ENCODE measurements at places on chromosomes 5 and 9. TPM values are rescaled to one million over a fixed set of nuclear protein-coding genes. Genes with fewer than 3 reads are reported as not detected.

- DNase-seq: no peak
These were observed 34.8 kb downstream of the VAV2 start for GRCh38 chr9:133957328-133957727.

DNA sequence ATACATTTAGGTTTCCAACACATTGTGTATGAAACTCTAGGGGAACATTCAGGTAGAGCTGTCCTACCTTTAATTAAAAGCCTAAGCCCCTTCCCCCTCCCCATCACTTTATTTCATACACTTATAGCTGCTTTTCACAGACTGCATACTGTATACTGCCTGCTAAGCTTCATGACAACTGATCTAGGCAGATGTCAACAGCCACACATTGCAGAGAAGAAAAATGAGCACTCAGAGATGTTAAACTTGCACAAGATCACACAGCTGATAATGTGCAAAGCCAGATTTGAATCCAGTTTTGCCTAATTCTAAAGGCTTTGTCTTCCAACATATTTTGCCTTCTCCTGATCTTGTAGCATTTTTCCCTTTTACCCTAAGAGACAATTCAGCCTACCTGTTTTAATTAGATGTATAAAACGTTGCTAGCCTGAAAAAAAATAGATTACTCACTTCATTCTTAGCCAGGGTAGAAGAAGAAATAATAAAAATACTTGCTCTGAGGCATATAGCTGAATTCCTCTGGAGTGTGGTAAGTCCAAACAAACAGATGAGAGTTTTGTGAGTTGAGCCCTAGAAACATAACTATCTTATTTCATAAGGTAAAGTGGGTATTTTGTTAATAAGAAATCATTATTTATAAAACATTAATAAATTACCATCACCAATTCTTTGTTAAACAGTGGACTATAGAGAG is 56.9 kb upstream of the CAST start:
- DNase-seq: no peak

DNA sequence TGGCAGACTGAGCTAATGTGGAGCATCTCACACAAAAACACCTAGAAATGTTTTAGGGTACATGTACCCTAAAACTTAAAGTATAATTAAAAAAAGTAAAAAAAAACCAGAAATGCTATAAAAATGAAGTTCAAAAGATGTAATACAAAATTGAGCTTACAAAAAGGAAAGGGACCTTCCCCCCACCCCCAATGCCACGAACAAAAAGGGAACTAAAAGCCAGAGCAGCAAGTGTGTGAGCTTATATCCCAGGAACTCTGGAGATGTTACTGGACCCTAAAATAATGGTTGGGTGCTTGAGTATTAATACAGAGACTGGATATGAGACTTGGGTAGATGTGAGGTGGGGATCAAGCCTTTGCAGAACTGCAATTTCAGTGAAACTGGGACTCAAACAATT is 11.0 kb downstream of the SPATA9 start:
- DNase-seq: no peak

DNA sequence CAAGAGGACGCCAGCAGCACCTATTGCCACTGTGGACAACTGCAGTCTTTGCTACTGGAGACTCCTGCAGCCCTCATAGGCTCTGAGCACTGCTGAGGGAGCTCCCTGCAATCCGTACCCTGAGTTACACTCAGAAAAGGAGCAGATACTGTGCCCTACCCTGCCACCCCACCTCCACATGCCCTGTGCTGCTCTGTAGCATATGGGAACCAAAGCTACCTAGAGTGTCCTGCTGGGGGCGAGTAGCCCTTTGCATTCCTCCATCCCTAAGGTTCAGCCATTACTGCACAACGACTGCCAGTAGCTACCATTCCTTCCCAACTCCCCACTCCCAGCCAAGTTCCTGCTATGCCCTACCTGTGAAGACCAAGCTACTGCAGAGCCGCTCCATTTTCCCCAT is 90.2 kb upstream of the SNCAIP start:
- no peak for DNase-seq

DNA sequence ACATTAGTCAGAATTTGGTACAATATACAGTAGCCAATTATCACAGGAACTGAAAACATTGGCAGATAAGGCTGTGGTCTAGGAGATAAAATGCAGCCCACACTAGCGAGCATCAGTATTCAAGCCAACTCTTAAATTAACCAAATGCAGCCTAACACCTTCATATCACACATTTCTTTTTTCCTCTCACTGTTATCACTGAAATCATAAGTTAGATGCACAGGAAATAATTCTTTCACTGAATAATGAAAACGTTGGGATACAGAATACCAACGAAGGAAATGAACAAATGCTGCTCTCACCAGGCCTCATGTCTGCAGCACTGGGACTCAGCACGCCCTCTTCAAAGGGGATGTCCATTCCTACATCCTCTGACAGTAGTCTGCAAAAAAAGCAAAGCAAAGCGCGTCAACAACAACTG is 109.1 kb upstream of the PCA3 start:
- no peak for DNase-seq

MEIKIN gene
- total RNA-seq: not detected

- DNase-seq: no peak
These were observed 25.7 kb downstream of the TRIO start for GRCh38 chr5:14168793-14169262.

JAKMIP2 gene
- total RNA-seq: not detected

- no peak for DNase-seq
These were observed 106.3 kb upstream of the IRX1 start for GRCh38 chr5:3489239-3489843.
